ENCODE measurements at places on chromosomes 1 and 21.

DNA sequence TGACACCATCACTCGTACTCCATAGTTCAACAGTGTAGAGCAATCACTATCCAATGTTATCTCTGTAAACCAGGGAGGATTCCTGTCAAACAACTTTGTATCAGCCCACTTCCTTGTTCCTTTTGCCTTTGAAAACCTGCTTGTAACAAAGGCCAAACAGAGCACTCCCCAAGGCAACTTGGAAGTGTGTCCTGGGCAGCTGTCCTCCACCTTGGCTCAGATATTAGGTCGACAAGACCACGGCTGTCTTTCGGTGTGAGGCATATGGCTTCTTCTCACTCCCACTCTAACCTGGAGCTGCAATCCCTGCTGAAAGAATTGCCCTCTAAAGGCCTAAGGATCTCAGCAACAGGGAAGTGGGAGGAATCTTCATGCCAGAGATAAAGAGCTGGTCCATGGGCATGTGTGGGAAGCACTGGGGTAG, 66.7 kb downstream of the ITPKB start:
- no peak for DNase-seq
- H3K4me3 ChIP-seq, result no peak overlapping the region
- peaks cover 22% of the 10 kb centered on the region for H3K4me1 ChIP-seq
- no peaks in the 10 kb centered on the region for H3K27me3 ChIP-seq

DNA sequence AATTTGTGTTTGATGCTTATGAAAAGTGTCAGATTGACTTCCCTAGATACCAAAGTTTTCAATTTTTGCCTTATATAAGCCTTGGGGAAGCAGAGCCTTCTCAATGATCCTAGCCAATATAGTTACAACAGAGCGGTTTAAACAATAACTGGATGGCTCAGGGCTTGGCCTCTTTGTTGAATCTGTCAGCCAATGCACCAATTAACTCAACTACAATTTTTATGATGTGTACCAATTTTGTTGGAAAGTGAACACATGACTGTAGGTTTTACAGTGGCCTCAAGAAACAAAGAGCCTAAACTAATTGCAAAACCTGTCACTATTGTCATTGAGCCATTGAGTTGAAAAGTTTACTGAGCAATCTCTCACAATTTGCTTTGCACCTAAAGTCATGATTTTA, 71.6 kb upstream of the RGS18 start:
- DNase-seq, result no peak
- H3K36me3 ChIP-seq, result no peaks in the 10 kb centered on the region
- no peak overlapping the region for H3K27ac ChIP-seq
- H3K4me1 ChIP-seq, result no peaks in the 10 kb centered on the region
- no peaks in the 10 kb centered on the region for H3K27me3 ChIP-seq

GRCh38 chr1:47183308-47184089, 6.3 kb downstream of the PDZK1IP1 start:
- no peaks in the 10 kb centered on the region for H3K27me3 ChIP-seq
- H3K36me3 ChIP-seq, result no peaks in the 10 kb centered on the region
- H3K4me3 ChIP-seq, result no peak overlapping the region
- no peak overlapping the region for H3K27ac ChIP-seq
- no peak for DNase-seq

- H3K27me3 ChIP-seq, result no peaks in the 10 kb centered on the region
- no peak overlapping the region for H3K4me3 ChIP-seq
- H3K27ac ChIP-seq, result peak overlapping the region; percentile 33
- peaks cover 18% of the 10 kb centered on the region for H3K4me1 ChIP-seq
- DNase-seq, result peak; percentile 78
Measured at GRCh38 chr1:234544087-234544579, 65.2 kb upstream of the TARBP1 start.

GRCh38 chr1:160618763-160619274, 28.0 kb downstream of the SLAMF1 start:
- H3K27me3 ChIP-seq, result peaks cover 59% of the 10 kb centered on the region
- H3K27ac ChIP-seq, result no peak overlapping the region
- H3K36me3 ChIP-seq, result no peaks in the 10 kb centered on the region

DNA sequence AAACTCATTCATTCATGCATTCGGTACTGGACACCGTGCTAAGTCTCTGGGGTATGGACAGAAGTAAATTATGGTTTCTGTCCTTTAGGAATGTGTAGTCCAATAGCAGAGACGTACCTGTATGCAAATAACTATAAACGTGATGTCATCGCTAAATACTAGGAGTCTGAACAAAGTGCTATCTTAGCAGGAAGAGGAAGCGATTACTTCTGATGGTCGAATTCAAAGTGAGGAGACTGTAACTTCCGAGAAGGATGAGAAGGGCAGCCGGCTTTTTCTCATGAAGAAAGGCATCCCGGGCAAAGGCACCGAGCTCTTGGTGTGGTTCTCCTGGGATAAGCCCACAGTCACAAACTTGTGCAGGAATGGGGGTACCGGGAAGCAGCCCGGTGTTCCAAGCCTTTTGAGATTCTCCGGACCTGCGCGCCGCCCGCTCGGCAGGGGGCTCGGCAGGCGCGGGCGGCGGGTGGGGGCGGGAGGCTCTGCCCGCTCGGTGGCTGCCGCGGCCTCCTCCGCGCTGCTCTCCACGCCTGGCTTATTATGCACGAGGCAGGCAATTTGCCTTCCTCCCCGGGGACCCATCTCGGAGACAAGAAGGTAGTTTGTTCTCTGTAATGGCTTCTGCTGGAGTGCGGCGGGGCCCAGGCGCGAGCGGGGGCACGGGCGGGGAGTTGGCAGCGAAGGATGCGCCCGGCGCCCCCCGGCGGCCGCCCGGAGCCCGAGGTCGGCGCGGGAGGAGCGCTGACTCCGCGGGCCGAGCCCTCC, 67.5 kb upstream of the CD1D start:
- no peak overlapping the region for H3K4me3 ChIP-seq
- DNase-seq, result no peak
- H3K4me1 ChIP-seq, result no peaks in the 10 kb centered on the region
- no peaks in the 10 kb centered on the region for H3K36me3 ChIP-seq
- no peak overlapping the region for H3K27ac ChIP-seq
- H3K27me3 ChIP-seq, result peaks cover 49% of the 10 kb centered on the region

DNA sequence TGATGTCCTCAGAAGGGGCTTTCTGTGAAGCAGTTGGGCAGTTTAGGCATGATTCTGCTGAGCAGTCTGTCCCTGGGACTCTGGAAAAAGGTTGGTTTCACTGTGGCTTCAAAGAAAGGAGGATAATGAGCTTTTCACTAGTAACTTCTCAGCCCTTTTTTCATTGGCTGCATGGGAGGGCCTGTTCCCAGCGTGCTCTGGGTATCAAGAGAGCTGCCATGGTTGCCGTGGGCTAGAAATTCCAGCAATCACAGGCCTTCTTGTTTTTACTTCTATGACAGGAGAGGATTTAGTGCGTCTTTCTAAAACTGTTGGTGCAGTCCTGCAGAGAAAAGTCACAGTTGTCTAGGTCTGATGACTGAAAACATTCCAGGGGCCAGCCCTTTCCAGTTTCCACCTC, 7.2 kb downstream of the SZRD1 start:
- peaks cover 18% of the 10 kb centered on the region for H3K4me1 ChIP-seq
- no peak overlapping the region for H3K4me3 ChIP-seq
- H3K27ac ChIP-seq, result no peak overlapping the region
- H3K27me3 ChIP-seq, result no peaks in the 10 kb centered on the region
- DNase-seq, result no peak
- H3K36me3 ChIP-seq, result peaks cover 5% of the 10 kb centered on the region

DNA sequence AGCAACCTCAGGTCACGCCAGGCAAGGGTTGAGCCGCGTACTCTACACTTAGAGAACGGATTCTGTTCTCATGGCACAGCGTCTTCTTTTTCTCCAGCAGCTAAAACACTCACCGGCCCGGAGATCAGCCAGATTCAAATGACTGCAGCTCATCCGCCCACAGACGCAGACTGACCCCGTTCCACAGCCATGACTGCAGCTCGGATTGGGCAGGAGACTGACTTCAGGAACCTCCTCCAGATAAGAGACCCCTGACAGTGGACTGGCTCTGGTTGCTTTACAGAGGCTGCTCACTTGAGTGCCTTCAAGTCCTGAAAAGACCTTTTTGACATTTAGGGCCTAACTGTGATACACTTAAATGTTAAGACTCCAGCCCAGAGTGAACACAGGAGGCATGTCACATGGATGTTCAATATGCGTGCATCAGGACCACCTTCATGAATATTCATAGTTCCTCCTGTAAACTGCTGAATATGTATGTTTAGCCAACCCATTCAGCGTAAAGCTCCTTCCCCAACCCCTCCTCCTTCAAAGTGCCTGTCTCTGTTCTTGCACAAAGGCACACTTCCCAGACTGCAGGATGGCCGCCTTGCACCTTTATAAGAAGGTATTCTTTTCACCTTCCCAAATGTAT, 42.6 kb downstream of the BACE2 start:
- DNase-seq, result no peak
- H3K36me3 ChIP-seq, result no peaks in the 10 kb centered on the region
- no peak overlapping the region for H3K4me3 ChIP-seq

DNA sequence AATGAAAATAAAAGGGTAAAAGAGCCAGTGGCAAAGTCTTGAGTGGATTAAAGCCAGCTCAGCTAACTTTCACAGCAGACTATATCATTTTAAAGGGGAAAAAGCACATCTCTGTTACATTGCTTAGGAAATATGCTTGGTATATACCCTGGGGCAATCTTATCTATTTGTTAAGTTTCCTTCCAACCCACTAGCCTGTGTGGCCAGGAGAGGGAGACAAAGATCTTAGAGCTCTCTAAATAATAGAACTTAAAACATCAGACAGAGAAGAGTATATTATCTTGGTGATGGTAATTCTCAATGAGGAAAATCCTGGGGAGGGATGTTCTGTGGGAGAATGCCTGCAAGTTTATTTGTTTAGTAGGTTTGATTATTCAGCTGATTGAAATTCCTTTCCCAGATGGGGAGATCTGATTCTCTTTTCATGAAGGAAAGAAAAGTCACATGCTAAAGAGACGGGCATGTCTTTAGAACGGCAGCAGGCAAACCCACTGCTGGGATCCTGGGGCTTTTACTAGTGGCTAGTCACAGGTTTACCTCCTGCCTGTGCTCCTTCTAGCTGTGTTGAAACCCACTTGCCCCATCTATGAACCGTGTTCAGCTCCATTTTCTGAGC, 3.6 kb downstream of the KCNE2 start:
- no peak overlapping the region for H3K27ac ChIP-seq
- no peaks in the 10 kb centered on the region for H3K36me3 ChIP-seq
- no peaks in the 10 kb centered on the region for H3K27me3 ChIP-seq
- no peak overlapping the region for H3K4me3 ChIP-seq

GRCh38 chr1:42680055-42680454, 2.2 kb upstream of the YBX1 start:
- DNase-seq, result no peak
- peaks cover 25% of the 10 kb centered on the region for H3K36me3 ChIP-seq
- H3K27me3 ChIP-seq, result no peaks in the 10 kb centered on the region
- H3K4me1 ChIP-seq, result peaks cover 19% of the 10 kb centered on the region
- peak overlapping the region; percentile 79 for H3K4me3 ChIP-seq

DNA sequence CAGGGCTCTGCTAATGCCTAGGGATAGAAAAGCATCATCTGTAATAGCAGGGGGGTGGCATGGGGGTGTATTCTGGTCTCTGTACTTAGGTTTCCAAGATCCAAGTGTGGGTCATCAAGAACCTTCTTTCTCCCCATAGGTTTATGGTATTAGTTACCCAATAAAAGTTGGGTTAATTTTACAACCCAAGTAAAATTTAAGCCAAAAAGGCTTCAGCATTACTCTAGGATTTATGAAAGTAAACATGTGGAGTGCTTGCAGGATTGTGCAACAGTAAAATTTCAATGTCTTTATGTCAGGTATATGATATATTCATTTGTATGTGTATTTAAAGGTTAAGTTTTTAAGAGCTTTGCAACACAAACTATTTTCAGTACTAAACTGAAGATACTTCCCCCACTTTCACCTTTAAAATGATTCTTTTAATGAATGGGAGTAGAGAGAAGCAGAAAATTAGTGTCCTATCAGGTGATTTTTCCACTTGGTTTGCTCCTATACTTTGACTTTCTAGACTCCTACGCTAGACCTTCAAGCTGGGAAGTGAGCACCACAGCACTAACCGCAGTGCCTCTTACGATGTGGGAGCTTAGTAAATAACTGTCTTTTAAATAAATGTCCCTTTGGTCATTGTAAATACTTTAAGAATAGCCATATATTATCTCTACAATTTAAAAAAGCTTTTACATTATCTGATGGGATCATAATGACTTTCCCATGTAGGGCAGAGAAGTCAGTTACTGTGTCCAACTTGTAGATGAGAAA, 67.8 kb upstream of the UBE2U start:
- peak overlapping the region; percentile 43 for H3K27ac ChIP-seq
- no peaks in the 10 kb centered on the region for H3K27me3 ChIP-seq
- H3K4me1 ChIP-seq, result peaks cover 42% of the 10 kb centered on the region

DNA sequence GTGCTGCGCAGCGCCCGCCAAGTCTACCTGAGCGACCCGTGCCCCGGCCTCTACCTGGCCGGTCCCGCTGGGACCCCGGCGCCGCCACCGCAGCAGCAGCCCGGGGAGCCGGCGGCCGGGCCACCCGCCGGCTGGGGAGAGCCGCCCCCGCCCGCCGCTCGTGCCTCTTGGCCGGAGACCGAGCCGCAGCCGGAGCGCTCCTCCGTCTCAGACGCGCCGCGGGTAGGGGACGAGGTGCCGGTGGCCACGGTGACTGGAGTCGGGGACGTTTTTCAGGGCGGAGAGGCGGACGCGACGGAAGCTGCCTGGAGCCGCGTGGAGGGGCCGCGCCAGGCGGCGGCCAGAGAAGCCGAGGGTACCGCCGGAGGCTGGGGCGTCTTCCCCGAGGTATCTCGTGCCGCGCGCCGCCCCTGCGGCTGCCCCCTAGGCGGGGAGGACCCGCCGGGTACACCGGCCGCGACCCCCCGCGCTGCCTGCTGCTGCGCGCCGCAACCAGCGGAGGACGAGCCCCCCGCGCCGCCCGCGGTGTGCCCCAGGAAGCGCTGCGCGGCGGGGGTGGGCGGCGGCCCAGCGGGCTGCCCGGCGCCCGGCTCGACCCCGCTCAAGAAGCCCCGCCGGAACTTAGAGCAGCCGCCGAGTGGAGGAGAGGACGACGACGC, 646 bp downstream of the IER5 start:
- peak overlapping the region; percentile 99 for H3K4me3 ChIP-seq
- peaks cover 18% of the 10 kb centered on the region for H3K4me1 ChIP-seq
- H3K27ac ChIP-seq, result peak overlapping the region; percentile 69
- H3K27me3 ChIP-seq, result no peaks in the 10 kb centered on the region
- DNase-seq, result no peak

DNA sequence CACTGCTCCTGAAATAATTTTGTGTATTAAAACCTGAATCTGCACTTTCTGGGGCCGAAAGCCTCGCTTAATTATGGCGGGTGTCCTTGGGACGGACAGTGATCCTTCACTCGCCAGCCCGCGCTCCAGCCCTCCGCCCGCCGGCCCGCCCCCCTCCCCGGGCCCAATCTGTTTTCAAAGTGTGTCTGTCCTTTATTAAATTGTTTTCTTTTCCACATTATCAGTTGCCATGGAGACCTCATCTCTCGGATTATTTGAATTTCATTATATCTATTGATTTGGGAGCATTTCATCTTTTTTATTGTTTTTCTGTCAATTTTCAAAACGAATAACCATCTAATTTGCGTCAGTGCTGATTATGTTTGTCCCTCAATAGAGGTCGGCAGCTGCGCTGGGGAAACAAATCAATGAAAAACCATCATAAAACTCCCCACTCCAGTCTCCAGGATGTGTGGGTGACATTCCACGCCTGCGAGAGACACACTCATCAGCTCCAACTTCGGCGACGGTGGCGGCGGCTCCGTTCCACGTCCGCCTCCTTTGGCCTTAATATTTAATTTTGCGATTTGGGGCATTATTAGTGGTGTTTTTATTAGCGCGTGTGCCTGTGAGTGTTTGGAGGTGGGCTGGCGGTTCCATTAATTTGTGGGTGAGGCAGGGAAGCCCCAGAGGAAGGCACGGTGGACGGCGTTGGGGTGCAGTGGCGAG, 123.9 kb downstream of the CASZ1 start:
- H3K36me3 ChIP-seq, result no peaks in the 10 kb centered on the region
- no peak overlapping the region for H3K4me3 ChIP-seq
- no peaks in the 10 kb centered on the region for H3K27me3 ChIP-seq
- H3K27ac ChIP-seq, result no peak overlapping the region
